ENCODE measurements at places on chromosomes 11 and 22.

DNA sequence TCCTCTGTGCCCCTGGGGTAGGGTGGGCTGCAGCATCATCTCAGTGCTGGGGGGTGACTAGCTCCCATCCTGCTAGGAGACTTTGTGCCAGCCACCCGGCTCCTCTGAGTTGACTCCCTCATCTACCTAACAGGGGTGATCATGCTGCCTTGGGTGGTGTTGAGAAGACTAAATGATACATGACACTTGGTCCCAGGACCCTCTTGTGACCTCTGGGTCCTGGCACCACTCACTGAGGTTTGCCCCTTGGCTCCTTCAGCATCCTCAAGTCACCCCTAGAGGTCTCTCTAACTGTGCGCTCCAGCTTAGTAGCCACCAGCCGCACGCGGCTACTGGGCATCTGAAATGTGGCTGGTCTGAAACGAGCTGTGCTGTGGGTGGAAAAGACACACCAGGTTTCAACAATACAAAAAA, 72.1 kb downstream of the LRRC32 start:
- no peak for DNase-seq

- no peak for DNase-seq
Measured at GRCh38 chr22:42172773-42173172, 42.2 kb upstream of the CYP2D6 start.

- no peak for DNase-seq
Measured at GRCh38 chr11:36312611-36313472, 16.8 kb downstream of the PRR5L start.

GRCh38 chr11:2149460-2149859, 10.3 kb upstream of the IGF2 start:
- DNase-seq, result no peak

DNA sequence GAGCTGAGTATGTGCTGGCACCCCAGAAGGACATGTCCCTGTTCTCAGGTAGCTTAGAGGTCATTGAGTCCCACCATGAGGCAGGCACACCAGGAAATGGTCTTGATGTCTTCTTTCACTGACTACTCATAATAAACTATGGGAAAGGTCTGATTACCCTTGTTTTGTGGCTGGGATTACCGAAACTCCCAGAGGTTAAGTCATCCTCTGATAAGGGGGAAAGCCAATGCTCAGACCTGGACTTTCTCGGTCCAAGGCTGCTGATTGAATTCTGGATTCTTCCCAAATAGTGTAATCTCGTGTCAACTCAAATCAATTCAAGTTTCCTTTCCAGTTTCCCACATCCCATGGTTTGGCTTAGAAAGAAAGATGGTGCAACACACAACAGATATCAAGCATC, 3.7 kb upstream of the CD44 start:
- no peak for DNase-seq

DNA sequence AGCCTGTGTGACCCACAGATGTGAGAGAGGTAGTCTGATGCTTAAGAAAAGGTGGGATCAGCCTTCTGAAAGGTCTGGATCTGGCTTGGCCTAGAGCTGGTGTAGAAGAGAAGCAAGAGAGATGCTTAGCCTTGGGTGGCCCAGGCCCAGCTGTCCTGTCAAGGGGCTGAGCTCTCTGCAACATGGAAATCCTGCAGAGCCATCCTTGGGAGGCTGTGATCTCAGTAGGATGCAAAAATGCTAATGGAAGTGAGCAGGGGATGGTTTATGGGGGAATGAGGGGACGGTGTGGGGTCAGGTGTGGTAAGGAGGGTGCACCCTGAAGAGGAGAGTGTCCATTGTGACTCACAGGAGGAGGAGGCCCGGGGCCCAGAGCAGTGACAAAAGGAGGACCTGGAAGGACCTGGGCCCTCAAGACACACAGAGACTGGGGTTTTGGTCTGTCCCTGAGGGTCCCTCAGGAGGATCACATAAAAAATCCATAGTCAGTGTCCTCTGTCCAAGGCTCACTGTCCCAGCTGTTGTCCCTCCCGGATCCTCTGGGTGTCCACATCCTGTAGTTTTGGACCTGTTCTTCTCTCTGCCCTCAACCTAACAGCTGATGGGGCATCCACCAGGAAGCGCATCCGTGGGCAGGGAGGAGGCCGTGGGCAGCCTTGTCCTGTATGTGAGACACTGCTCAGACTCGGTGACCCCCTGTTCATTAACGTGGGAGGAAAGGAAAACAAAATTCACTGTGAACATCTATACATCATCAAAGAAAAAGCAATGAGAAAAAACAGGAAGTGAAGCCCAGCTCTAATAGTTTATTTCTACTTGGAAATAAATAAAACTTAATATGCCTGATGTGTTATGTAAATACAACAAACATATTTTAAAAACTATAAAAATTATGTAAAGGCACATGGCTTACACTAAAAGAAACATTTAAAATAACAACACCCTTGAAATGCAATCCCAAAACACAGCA, 129.8 kb downstream of the ZNF280B start:
- DNase-seq, result no peak
